ENCODE measurements at places on chromosomes 5 and 9. TPM values are rescaled to one million over a fixed set of nuclear protein-coding genes. Genes with fewer than 3 reads are reported as not detected.

Gene C9orf50
- total RNA-seq = not detected

Gene CDH9
- total RNA-seq = 2.2 TPM

Gene SMARCA2
- total RNA-seq = 95.1 TPM

DNA sequence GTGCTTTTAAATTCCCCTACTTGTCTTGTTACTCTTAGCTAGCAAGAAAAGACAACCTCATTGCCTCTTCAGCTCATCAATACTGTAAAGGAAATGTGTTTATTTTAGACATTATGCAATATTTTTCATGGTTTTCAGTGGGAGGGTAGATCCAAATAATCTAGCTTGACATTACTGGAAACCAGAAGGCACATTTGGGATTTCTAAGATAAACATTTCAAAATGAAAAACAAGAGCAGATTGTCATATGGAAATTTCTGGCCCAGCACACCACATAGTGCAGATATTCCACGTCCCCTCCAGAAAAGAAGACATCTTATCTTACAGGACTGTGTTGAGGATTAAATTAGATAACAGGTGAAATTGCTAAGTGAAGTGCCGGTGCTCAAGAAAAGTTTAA, 296.9 kb downstream of the MSX2 start:
- no peaks in the 10 kb centered on the region for H3K27me3 ChIP-seq
- peaks cover 4% of the 10 kb centered on the region for H3K4me1 ChIP-seq

DNA sequence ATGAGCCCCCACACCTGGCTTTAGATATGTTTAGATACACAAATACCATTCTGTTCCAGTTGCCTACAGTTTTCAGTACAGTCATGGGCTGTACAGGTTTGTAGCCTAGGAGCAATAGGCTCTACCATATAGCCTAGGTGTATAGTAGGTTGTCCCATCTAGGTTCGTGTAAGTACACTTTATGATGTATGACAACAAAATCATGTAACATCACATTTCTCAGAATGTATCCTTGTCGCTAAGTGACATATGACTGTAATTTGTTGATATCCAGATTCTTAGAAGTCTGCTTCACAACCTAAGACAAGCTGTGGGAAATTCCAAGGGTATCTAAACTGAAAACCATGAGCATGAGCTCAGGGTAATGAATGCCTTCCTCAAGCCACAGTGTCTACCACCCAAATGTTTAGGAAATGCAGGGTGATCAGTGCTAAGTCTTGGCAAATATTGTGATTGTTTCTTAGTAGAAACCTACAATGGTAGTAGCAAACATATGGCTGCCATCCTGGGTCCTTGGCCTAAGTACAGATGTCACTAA, 8.4 kb downstream of the ECM2 start:
- no peak for DNase-seq
- H3K27ac ChIP-seq = no peak overlapping the region
- H3K4me1 ChIP-seq = peaks cover 3% of the 10 kb centered on the region

Gene ZNF782
- total RNA-seq = 7.0 TPM

Gene GPR21
- total RNA-seq = 0.50 TPM

Gene GRIA1
- 0.50 TPM for total RNA-seq

DNA sequence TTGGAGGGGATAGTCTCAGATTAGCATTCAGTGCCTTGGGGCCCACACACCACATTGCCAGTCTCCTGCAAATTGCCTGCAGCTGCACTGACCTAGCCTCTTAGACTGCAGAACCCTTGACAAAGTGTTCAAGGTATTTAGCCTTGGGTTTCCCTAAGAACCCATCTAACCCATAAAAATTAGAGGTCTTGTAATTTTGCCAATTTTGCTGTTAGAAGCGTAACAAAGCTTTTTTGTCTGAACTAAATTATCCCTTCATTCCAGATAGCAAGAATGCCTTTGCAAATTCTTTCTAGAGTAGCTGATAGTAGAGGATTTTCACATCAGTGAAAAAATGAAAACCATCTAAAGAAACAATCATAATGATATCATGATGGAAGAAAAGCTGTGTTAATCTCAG, 74.0 kb upstream of the CCNG1 start:
- H3K36me3 ChIP-seq = no peaks in the 10 kb centered on the region
- no peaks in the 10 kb centered on the region for H3K27me3 ChIP-seq
- peaks cover 6% of the 10 kb centered on the region for H3K4me1 ChIP-seq
- no peak overlapping the region for H3K4me3 ChIP-seq
- DNase-seq = no peak

Gene DBH
- not detected for total RNA-seq

DNA sequence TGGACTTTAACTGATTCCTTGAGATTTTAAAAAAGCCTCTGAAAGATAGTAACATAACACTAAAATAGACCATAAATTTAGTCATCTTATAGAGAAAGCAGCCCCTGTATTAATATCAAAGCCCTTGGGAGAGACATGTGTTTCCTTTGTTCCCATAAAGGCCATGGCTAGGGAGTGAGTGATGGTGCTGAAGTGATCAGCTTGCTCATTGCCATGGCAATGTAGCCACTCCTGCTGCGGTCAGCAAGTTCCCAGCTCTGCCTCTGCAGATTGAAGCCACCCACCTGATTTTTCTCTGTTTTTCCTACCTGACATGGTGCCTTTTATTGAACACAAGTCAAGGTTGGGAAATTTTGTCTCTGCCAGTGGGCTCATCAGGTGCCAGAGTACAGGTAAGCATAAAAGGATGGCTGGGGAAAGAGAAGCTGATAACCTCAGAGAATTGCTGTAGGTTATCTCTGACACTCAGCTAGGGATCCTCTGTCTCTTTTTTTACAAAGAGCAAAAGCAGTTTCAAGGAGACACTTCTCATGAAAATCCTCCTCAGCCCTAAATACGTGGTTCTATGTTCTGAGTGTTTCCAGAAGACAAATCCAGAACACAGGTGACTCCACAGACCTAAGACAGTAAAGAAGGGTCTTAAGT, 296.3 kb upstream of the NMUR2 start:
- no peak for DNase-seq
- H3K4me3 ChIP-seq = no peak overlapping the region
- no peak overlapping the region for H3K27ac ChIP-seq
- H3K4me1 ChIP-seq = no peaks in the 10 kb centered on the region

- H3K4me3 ChIP-seq = no peak overlapping the region
- H3K4me1 ChIP-seq = no peaks in the 10 kb centered on the region
- H3K36me3 ChIP-seq = no peaks in the 10 kb centered on the region
- no peak for DNase-seq
Observed at GRCh38 chr9:86521977-86522376, 167.8 kb upstream of the TUT7 start.

Data from hepatocyte (in vitro differentiated cells).